ENCODE measurements at places on chromosomes 1 and 21.

GRCh38 chr1:206105464-206105995 lies 11.7 kb downstream of the AVPR1B start:
- no peak for DNase-seq

DNA sequence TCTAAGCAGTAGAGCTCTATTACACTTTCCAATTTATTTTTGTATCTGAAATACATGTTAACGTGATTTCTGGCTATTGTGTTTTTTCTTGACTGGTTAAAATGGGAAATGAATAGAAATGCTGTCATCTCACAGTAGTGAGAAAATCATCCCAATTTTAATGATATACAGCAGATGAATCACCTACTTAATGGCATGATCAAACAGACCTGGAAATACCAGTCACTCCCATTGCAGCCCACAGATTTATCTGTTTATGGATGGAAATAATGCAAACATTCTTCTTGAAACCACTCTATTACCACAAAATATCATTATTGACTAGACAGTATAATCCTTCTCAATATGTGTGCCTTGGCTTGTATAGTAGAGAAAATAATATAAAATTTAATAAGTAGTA lies 497.8 kb upstream of the ADAMTS5 start:
- no peak for DNase-seq

DNA sequence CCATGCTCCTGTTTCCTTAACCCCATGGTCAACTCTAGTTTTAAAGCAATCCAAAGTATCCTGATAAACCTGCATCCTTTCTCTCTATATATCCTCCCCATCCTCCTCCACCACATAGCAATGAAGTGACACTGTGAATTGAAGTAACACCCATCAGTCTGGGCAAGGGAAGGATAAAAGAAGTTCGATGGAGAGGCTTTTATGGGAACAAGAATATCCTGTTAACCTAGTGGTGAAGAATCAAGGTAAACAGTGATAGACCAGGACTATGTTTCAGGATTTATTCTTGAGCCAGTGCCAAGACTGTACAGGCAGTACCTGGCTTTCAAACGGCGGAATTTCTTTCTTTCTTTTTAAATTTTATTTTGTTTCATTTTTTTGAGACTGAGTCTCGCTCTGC lies 17.6 kb downstream of the RABIF start:
- DNase-seq = no peak

GRCh38 chr1:184597650-184598357 lies 156.9 kb downstream of the EDEM3 start:
- peak; percentile 73 for DNase-seq

DNA sequence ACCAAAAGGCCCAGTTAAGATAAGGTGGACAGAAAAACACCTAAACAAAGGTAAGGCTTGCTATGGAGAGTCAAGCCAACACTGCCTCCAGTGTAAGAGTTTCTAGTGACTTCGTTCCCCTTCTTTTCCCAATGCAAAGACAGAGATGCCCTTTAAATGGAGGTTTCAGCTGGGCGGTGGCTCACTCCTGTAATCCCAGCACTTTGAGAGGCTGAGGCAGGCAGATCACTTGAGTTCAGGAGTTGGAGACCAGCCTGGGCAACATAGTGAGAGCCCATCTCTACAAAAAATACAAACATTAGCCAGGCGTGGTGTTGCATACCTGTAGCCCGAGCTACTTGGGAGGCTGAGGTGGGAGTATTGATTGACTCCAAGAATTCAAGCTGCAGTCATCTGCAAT lies 24.0 kb upstream of the COL6A1 start:
- DNase-seq = no peak

DNA sequence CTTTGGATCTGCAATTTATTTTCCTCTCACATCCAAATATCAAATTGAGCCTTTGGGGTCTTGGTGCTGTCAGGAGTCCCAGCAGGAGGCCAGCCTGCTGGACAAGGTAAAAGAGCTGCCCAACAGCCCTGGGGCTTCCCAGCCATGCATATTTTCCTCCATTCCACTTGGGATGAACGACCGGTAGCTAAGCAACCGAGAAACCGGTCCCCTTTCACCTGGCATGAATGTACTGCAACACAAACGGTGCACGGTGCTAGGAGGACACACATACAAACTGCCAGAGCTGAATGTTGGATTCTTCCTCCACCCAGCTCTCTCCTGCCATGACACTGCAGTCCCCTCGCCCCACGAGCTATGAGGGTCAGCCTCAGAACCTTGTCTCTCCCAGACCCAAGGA lies 42.7 kb downstream of the BCAR3 start:
- DNase-seq = no peak

DNA sequence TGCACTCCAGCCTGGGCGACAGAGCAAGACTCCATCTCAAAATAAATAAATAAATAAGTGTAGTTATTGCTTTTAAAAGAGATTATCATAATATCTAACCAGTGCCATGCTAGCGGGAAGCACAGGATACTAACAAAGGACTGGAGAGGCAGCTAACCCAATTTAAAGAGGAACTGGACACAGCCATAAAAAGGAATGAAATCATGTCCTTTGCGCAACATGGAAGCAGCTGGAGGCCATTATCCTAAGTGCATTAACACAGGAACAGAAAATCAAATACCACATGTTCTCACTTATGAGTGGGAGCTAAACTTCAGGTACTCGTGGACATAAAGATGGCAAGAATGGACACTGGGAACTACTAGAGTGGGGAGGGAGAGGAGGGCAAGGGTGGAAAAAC lies 54.9 kb downstream of the TM2D1 start:
- no peak for DNase-seq

- DNase-seq = peak; percentile 13
Observed at GRCh38 chr1:200556002-200556401, 64.5 kb downstream of the KIF14 start.
